ENCODE measurements at places on chromosomes 4 and X.
A peak's percentile ranks its signal among the peaks of the same experiment; 100 is the strongest.

GRCh38 chr4:183601381-183601780, 57.6 kb downstream of the RWDD4 start:
- no peak for DNase-seq

DNA sequence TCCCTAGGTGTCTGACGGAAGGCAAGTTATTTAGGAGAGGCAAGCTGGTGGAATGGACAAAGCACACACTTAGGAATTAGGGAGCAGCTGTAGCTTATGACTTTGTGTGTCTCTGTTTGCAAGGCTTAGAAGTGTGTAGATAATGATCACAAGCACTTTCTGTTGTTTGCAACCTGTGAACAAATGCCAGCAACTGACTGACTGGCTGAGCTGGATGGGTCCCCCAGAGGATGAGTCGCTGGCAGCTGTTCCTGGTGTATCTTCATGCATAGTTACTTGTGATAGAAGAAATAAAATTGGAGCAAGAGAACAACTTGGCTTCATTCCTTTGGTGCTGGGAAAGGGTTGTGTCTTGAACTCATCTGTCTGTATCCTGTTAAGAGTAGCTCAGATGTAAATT, 64.2 kb upstream of the BEND4 start:
- DNase-seq: no peak

DNA sequence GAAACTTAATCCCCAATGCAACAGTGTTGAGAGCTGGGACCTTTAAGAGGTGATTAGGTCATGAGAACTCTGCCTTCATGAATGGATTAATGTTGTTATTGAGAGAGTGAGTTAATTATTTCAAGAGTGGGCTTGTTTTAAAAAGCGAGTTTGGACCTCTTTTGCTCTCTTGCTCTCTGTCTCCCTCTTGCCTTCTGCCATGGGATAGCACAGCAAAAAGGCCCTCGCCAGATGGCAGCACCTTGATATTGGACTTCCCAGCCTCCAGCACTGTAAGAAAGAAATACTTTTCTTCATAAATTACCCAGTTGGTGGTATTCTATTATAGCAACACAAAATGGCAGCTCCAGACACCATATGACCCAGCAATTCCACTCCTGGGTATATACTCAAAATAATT, 7.0 kb upstream of the ATP6AP2 start:
- peak; percentile 27 for DNase-seq

DNA sequence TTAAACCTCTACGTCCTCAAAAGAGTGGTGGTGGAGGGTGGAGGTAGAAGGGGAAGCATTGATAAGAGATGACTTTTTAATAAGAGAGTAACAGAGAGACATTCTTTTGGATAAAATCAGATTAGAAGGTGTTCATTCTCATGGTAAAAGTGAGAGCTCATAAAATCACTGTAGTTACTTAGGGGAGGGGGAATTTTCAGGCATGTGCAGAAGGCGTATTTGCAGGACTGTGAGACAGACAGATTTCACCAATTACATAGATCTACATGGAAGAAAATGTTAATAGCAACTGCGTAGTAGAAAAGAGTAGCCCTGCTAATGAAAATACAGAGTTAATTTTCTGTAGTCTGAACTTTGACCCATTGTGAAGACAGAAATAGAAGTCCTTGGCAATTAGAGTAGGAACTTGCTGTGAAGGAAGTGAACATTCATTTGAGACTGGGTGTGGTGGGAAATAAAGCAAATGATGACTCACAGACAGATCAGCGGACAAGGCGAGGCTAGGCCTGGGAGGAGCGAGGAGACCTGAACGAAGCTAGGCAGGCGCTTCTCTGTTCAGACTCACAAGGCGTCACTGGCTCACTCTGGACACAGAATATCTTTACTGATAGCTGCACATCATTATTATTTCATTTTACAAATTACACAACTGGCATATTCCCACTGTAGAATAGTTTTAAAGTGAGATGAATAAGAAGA, 57.2 kb upstream of the FAM9C start:
- peak; percentile 59 for DNase-seq

Data from activated CD4-positive, alpha-beta T cell treated with anti-CD3 and anti-CD28 coated beads for 4 hours (primary cell).